ENCODE measurements at places on chromosomes 3 and 15.
A peak's percentile ranks its signal among the peaks of the same experiment; 100 is the strongest.

DNA sequence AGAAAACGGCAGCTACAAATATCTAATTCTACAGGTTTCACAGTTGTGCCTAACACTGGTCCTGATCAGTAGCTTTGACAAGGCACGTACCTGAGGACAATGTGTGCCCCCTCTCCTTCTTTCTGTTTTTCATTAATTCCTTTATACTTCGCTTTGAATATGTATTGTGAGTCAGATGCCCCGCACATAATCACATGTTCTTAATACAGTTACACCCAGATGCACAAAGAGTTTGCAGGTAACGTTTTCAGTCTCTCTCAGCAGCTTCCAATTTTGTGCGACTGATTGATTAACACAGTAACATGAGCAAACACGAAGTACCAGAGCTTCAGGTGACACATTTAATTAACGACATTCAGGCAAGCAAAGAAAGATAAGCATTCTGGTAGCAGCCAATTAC lies 209.8 kb upstream of the ZPLD1 start:
- DNase-seq = no peak

DNA sequence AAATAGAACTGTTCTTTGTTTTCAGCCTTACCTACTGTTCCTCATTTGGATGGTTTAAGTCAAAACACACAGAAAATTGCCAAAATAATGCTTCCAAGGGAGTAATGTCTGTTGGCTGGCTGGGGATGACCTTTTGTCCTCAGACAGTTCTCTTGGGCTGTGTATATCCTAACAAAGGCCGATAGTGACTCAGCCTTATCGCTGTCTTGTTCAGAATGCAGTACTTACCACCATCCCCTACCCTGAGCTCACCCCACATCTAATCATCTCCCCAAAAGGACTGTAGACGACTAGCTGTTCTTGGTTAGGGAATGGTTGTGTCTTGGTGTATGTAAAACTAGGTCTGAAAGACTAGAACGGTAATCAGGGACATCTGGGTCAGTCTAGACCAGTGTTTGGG lies 35.0 kb downstream of the RAB11A start:
- DNase-seq = no peak

- DNase-seq = peak; percentile 75
Observed at GRCh38 chr3:13019243-13020095, 53.8 kb downstream of the IQSEC1 start.

DNA sequence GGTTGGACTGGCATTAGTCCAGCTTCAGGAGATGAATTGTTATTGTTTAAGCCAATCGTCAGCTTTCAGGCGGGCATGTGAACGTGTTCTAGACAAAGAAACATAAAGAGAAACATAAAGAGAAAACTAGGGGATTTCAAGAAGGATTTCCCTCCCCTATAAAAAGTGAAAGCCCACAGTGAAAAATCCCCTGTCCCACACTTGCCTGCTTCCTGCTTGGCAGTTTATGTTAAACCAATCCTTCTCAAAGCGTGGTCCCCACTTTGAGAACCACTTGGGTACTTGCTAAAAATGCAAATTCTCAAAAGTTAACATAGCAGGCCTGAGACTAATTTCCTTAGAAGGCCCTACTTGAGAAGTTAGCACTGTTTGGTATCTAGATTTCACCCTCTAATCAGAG lies 293.0 kb upstream of the SOX14 start:
- DNase-seq = no peak

DNA sequence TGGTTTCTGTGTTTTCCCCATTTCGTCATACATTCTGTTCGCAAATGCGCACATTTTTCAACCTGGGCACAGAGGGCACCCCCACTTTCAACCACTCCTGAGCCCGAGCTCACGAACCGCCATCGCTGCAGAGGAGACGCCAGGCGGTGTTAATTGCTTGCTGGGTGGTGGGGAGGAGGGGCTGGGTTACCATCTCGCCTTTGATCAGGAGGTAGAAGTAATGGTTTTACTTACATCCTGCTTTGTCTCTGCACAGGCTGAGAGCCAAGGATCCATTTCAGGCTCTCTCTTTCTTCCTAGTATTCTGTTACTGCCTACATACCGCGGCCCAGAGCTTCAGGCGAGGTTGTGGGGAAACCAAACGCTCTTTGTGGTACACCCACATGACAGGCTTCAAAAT lies 177.3 kb upstream of the WNT5A start:
- no peak for DNase-seq

DNA sequence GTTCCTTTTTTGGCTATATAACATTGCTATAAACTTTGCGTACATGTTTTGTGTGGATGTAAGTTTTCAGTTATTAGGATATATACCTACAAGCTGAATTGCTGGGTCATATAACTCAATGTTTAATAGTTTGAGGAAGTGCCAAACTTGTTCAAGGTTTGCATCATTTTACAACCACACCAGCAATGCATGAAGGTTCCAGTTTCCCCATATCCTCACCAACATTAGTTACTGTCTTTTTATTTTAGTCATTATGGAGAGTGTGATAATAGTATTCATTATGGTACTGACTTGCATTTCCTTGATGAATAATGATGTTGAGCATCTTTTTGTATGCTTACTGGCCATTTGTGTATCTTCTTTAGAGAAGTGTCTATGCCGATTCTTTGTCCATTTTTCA lies 112.3 kb downstream of the NR1I2 start:
- DNase-seq = no peak

- no peak for DNase-seq
Observed at GRCh38 chr3:77348244-77348855, 308.5 kb downstream of the ROBO2 start.

DNA sequence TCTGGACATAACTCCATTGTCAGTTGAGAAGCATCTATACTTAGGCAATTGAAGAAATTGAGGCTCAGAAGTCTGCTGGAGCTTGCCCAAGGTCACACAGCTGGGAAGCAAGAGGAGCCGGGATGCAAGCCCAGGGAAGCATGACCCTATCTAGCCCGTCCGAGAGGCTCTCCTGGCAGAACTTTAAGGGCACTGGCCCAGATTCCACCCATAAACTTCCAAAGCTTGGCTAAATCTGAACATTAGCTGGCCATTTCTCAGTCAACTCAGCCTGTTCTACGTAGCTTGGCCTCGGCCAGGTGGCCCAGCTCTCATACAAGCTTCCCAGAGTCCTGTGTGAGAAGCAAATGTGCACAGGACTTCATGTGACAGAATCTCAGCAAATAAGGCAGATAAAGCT lies 75.8 kb downstream of the LRIG1 start:
- no peak for DNase-seq

GRCh38 chr3:127687228-127687737 lies 14.5 kb downstream of the ABTB1 start:
- no peak for DNase-seq

GRCh38 chr15:68981941-68982340 lies 32.6 kb upstream of the NOX5 start:
- DNase-seq = no peak

DNA sequence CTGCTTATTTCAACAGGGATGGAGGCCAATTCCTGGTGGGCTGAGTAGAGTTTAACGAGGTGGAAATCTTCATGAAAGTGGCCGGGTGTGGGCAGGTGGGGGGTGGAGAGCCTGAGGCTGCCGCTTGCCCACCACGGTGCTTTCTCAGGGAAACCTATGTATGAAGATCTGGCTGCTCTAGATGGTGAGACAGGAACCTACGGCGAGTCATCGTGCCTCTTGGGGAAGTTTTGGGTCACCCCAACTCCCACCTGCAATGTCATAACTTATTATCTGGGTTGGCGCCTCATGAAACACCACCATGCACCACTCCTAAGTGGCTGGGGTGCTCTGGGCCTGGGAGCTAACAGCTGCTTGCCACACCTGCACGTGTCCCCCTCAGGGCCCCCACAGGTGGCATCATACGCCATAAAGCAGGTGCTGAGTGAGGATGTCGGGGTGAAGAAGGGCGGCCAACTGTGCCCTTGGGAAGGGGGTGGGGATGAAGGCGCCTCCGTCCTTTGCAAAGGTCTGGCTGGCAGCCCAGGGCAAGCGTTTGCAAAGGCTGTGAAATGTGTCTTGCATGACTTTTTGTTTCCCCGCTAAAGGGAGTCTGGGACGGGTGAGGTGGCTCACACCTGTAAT lies 27.9 kb upstream of the SNRPA1 start:
- DNase-seq = no peak

- DNase-seq = no peak
Observed at GRCh38 chr15:56102441-56102840, 109.0 kb upstream of the NEDD4 start.

DNA sequence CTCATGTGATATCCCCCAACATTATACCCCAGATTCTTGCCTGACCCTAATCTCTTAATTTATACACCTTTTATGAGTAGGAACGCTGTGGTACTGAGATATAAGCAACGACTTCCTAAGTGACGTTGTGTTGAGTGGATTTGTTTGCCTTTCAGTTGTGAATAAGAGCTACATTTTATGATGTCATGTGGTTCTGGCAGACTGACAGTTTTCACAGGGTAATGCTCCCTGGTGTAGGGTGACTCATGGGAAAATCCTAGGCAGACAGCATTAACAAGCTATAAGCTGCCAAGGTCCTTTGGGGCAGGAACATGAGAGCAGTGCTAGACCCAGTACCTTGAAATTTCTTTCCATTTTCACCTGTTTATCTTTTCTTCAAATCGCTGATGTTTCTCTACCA lies 11.2 kb downstream of the C3orf52 start:
- peak; percentile 100 for DNase-seq

- DNase-seq = no peak
Observed at GRCh38 chr3:39190281-39191025, 1.9 kb downstream of the XIRP1 start.

DNA sequence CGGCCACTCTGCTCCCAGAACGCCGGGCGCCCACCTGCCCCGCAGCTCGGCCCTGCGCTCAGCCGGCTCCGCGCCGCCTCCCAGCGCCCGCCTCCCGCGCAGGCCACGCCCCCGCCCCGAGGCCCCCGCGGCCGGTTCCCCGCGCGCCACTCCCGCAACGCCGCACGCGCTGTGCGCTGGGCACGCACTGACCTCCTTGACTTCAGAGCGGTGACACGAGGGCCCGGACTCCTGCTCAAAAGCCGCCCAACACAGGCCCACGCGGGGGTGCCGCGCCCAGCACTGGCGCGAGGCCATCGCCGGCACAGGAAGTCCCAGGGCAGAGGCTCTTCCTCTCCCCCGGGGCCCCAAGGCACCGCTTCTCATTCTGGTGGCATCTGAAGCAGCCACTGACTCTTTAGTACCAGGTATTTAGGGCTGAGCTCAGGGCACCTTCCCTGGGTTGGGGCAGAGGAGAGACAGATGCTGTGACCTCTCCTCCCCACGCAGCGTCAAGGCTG lies 12.4 kb downstream of the TNK2 start:
- no peak for DNase-seq

GRCh38 chr3:194687638-194688199 lies 2.0 kb downstream of the FAM43A start:
- no peak for DNase-seq

DNA sequence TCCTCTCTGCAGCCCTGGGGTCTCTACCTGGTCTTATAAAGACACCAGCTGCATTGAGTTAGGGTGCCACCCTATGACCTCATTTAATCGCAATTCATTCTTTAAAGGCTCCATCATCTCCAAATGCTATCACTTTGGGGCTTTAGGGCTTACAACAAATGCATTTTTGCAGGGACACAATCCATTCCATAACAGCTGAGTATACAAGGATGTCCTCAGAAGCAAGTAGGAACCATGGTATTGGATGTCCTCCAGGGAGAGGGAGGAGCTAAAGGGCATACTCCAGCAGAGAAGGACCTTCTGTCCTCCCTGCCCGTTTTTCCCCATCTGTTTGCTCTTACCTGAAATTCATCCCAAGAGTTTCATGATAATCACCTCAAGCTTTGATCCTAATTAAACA lies 30.3 kb downstream of the UMPS start:
- no peak for DNase-seq

DNA sequence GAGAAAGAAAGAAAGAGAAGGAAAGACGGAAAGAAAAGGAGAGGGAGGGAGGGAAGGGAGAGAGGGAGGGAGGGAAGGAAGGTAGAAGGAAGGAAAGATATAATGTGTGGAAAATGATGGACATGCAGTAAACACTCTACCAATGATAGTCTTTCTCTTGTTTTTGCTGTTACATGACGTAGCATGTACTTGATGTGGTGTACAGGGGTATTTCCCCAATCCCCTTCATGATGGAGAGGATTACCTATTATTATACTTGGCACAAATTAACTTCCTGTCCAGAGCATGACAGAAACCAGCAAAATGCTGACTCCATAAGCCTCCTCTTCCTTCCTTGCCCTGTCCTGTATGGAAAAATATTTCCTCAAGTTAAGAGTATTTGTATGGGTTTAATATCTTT lies 124.4 kb downstream of the B3GALNT1 start:
- no peak for DNase-seq

DNA sequence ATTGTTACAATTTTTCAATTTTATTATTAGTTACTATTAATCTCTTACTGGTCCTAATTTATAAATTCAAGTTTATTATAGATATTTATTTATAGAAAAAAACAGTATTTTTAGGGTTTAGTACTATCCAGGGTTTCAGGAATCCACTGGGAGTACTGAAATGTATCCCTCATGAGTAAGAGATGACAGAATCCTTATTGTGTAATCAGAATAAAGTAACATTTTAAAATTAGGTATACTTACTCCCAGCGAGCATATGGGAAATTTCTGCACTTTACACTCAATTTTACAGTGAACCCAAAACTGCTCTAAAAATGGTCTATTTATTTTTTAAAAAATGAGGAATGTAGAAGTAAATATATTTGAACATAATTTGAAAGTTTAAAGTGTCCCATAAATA lies 202.7 kb downstream of the CGGBP1 start:
- no peak for DNase-seq

- DNase-seq = no peak
Observed at GRCh38 chr15:96197721-96198120, 132.8 kb upstream of the NR2F2 start.

DNA sequence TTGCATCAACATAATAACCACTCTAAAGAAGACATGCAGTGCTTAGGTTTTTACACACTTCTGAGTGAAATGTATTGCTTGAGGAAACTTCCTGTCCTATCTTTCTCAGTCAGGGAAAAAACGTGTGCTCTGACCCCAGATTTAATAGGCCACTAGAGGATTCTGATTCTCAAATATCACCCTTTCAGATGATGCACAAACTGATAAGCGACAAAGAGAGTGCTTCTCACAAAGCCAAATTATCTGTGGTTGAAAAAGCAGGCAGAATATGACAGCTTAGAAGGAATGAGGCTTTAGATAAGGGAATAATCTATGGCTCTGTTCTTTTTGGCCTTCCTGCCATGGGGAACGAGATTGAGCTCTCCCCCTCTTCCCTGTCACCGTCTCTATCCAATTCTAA lies 583.4 kb upstream of the SGO1 start:
- DNase-seq = no peak

Measured in astrocyte of the cerebellum (primary cell).